NCI-H774 (cell line): ENCODE measurements at places on chromosomes 2 and 18.

DNA sequence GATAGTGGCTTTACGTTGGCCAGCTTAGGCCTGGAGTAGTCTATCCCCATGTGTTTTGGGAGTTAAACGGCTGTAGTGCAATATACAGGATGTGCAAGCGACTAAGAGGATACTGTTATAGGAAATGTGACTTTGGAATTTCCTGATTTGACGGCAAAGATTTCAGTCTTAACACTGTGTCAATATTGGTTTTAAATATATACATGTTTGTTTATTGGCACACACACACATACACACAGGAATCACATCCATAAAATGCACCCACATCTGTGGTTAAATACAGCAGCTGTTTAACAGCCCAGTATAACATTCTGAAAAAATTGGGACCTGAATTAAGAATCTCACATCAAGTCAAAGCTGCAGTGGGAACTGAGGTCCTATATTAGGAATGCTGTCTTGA, 347.1 kb downstream of the TXNL1 start:
- no peak for DNase-seq

- DNase-seq, result no peak
These were observed at the start of gene SNTG2 for GRCh38 chr2:950080-950966. SNTG2 (plus strand) TSS chr2:950849; CDS start chr2:950997, 148 bp downstream.

GRCh38 chr2:217396586-217396985, 536.7 kb upstream of the TNP1 start:
- DNase-seq, result no peak

GRCh38 chr2:168208652-168209051, 38.7 kb downstream of the STK39 start:
- no peak for DNase-seq

GRCh38 chr18:56066524-56067213, 478.7 kb upstream of the TCF4 start:
- no peak for DNase-seq

GRCh38 chr2:134052173-134052572, 201.7 kb upstream of the MGAT5 start:
- no peak for DNase-seq

- DNase-seq, result no peak
These were observed 358.9 kb downstream of the TNS1 start for GRCh38 chr2:217643789-217644301.

- no peak for DNase-seq
These were observed 766.2 kb downstream of the DPP10 start for GRCh38 chr2:115208493-115209164.

- DNase-seq, result no peak
These were observed 58.8 kb upstream of the FOSL2 start for GRCh38 chr2:28333606-28334526.

DNA sequence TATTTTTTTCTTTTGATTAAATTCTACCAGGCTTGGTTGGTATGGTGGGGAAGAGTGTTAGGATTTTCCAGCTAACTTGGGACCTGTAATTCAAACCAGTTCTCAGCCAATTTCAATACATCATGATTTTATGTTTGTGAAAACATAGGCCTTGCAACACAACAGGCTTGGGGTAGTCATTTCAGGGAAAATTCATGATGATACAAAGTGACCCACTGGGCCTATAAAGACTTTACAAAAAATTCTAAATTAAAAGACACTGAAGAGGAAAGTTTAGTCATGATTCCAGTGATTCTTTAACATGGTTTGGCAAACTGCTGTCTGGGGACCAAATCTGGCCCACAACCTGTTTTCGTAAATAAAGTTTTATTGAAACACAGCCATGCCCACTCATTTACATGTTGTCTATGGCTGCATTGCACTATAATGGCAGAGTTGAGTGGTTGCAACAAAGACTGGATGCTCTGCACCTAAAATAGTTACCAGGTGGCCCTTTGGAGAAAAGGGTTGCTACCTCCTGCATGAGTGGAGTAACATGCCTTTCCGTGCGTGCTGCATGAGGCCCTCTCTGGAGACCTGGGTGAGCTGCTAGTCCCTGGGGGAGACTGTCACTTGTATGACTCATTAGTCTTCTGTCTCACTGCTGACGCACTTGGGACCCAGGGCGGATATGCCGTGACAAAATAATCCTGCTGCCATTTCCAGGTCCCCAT, 73.6 kb downstream of the NPAS2 start:
- no peak for DNase-seq

GRCh38 chr2:152588998-152589397, 128.3 kb downstream of the PRPF40A start:
- no peak for DNase-seq

DNA sequence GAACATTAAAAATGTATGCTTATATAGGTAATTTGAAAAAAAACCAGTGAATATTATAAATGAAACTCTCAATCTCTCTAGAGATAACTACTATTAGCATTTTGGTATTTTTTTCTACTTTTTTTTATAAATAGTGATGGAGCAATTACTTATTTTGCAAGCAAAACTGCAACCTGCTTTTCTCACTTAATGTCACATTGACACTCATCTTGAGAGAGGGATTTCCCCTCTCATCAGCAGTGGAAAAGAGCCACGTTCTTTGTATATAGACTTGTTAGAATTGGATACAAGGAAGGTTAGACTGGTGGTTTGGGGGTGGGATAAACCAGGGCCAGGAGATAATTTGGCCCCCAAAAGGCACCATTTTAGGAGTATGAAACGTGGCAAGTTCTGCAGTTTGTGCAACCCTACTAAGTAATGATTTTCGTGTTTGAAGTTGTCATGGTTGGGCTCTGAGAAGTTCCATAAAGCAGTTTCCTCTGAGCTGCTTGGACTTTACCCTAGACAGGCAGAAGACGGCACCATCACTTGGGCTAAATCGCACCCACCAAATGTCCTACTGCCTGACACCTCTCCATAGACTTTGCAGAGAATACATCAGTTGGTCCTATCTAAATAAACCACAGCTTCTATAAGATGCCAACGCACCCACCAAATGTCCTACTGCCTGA, 194.0 kb downstream of the ACTR3 start:
- DNase-seq, result no peak

DNA sequence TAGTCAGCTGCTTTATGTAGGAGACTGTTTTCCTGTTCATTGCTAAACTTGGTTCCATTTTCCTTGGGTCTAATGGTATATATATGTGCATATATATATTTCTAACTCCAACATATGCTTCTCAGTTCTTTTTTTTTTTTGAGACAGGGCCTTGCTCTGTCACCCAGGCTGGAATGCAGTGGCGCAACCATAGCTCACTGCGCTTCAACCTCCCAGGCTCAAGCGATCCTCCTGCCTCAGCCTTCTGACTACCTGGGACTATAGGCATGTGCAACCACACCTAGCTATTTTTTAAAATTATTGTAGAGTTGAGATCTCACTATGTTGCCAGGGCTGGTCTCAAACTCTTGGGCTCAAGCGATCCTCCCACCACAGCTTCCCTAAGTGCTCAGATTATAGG, 22.1 kb downstream of the STPG4 start:
- DNase-seq, result no peak

DNA sequence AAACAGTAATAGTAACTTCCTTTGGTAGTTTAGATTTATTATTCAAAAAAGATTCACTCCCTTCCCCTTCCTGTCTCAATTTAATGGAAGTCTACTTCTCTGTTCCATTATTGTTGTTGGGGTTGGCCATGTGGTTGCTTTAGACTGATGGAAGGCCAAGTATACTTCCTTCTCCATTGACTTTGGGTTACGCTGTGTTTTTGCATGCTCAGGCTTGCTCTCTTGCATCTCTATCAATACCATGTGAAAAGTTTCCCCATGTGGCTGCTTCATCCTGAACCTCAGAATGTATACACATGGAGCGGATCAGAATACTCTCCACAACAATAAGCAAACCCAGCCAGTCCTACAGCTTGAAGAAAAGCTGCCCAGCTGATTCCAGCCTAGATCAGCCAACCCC, 20.3 kb downstream of the CFAP210 start:
- no peak for DNase-seq

- DNase-seq, result no peak
These were observed 57.1 kb downstream of the PDK1 start for GRCh38 chr2:172613040-172613439.

- no peak for DNase-seq
These were observed 24.9 kb upstream of the BUB1 start for GRCh38 chr2:110702514-110703380.

DNA sequence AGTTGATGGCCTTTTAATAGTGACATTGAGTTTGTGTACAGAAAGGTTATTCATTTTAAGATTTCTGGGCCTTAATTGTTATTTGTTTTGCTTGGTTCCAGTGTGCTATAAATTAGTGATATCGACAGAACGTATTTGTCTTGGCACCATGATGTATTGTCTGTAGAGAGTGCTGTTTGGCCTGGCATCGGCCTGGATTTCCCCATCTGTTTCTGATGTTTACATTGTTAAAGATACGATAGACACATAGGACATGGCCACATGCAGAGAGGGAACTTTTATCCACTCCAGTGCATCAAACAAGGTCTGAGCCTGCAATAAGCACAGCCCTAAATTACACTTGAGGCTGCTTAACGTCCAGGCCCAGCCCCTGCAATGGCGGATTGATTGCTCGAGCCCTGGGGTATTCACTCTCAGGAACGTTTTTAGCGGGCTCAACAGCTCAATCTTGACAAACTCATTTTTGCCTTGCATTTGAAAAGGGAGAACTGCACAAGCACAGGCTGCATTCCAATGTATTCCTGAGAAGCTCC, 144.7 kb downstream of the SLC4A3 start:
- peak; percentile 73 for DNase-seq

DNA sequence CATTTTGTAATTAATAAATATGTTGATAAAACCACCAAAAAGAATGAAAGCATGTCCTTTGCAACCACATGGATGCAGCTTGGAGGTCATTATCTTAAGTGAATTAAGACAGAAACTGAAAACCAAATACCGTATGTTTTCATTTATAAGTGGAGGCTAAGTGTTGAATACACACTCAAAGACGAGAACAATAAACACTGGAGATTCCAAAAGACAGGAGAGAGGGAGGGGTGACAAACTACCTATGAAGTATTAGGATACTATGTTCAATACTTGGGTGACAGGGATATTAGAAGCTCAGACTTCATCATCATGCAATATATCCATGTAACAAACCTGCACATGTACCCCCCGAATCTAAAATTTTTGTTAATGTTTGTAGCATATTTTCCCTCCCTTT, 7.0 kb downstream of the ERLEC1 start:
- DNase-seq, result peak; percentile 1

- no peak for DNase-seq
These were observed 61.9 kb upstream of the CREB1 start for GRCh38 chr2:207467716-207468347.

GRCh38 chr18:78239090-78239457, 740.5 kb upstream of the SALL3 start:
- DNase-seq, result no peak

DNA sequence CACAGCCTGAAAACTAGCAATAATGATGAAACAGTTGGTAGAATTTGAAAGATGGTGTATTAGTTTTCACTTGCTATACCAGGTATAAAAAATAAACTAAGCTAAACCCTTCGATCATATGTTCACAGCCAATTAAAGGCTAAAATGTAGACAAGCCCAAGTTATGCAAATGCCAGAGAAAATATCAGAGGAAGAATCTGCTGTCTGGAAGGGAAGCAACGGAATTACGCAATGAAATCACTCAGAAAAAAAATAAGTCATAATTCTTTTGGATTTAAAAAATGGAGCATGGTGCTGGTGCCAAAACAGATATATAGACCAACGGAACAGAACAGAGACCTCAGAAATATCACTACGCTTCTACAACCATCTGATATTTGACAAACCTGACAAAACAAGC, 108.3 kb downstream of the ARL4C start:
- DNase-seq, result no peak

DNA sequence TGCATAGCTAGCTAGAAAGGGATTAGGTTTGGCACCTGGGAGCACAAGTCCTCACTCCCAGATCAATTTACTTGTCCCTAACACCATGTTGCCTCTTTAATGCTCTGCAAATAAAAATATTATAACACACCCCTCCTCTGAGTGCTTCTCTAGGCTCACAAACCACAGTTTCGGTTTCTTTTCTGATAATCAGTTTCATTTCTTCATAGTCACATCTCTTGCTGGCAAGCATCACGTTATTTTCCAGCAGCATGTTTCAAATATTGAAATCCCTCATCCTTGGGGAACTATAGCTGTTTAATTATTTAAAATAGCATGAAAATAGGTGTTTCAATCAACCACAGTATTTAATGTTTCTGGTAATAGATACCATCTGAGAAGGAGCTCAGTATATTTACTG, 13.9 kb upstream of the SMCHD1 start:
- DNase-seq, result peak; percentile 7

GRCh38 chr2:217929272-217929671, 73.5 kb downstream of the TNS1 start:
- DNase-seq, result no peak

DNA sequence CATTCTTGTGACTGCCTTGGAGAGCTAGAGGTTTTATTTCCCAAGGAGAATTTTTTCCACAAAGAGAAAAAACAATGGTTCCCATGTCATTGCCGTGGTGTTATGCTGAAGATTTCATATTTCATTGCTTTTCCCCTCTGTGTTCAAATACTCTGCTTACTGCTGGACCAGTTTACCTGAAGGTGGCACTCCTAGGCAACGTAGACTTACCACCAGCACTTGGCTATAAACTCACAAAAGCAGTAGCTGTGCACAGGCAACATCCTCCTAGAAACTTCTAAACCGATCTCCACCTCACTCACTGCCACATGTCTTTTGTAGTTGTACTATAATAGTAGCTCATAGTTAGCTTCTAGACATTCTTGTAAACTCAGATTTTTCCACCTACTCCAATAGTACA, 1319.7 kb upstream of the CRIM1 start:
- DNase-seq, result no peak

GRCh38 chr2:68855550-68855949, 15.6 kb downstream of the BMP10 start:
- no peak for DNase-seq

GRCh38 chr2:185785156-185785555, 46.6 kb downstream of the FSIP2 start:
- no peak for DNase-seq

DNA sequence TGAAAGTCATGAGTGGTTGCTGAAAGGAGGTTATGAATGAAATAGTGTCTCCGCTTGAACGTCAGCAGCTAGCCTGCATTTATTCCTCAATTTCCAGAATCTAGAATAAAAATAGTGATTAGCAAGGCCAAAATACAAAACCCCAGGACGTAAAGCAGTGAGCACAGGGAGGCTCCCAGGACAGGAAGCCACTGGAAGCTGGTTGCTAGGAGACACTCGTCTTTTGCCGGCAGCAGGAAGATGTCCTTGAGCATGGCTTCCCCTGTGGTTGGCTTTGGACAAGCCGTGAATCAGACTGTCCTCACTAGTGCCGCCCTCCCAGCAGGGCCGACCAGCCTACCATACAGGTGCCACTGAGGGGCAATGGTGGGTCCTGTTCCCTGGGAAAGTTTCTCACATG, 374.4 kb downstream of the MTX2 start:
- DNase-seq, result peak; percentile 63
